ENCODE measurements at places on chromosomes 7 and 10. TPM values are rescaled to one million over a fixed set of nuclear protein-coding genes. Genes with fewer than 3 reads are reported as not detected.

Gene IRF5
- 0.37 TPM for total RNA-seq

Gene SPDYE5
- total RNA-seq, result 0.12 TPM

Gene ZDHHC6
- 32.4 TPM for total RNA-seq

Gene NUTM2B
- total RNA-seq, result 0.37 TPM

Gene FAM25G
- not detected for total RNA-seq

Gene MBL2
- not detected for total RNA-seq

Gene MEOX2
- total RNA-seq, result under 0.01 TPM

Gene ADCY1
- 0.33 TPM for total RNA-seq

Gene OR2A7
- not detected for total RNA-seq

Gene TEX47
- not detected for total RNA-seq

Gene GHRHR
- total RNA-seq, result not detected

Gene HABP2
- not detected for total RNA-seq

Gene IGF2BP3
- 3.5 TPM for total RNA-seq

Gene CALCR
- not detected for total RNA-seq

Gene PTPN20
- 1.2 TPM for total RNA-seq

Gene GDF2
- not detected for total RNA-seq

Data from uterine smooth muscle cell (primary cell).